Spinal cord (tissue), 10 donors: ENCODE measurements at places on chromosomes 1 and 21. TPM values are rescaled to one million over a fixed set of nuclear protein-coding genes. Genes with fewer than 3 reads are reported as not detected.
A peak's percentile ranks its signal among the peaks of the same experiment; 100 is the strongest.

DNA sequence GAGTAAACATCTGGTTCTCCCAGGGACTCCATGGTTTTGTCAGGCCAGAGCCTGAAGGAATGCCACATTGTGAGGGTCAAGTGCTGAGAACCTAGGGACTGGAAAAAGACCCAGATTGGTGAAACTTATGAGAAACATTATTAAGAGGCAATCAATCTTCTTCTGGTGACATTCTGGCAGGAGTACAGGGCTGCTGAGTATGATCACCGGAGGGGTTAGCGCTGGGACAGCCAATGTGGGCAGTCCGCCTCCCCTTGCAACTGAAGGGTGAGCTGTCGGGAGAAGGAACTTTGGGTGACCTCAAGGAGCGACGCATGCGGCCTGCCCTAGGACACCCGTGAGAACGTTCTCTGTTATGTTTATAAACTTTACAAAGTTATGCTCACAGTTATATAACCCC is 429.0 kb downstream of the LMO4 start:
- no peak overlapping the region for H3K27ac ChIP-seq
- H3K4me1 ChIP-seq: no peaks in the 10 kb centered on the region
- no peak overlapping the region for H3K4me3 ChIP-seq

DNA sequence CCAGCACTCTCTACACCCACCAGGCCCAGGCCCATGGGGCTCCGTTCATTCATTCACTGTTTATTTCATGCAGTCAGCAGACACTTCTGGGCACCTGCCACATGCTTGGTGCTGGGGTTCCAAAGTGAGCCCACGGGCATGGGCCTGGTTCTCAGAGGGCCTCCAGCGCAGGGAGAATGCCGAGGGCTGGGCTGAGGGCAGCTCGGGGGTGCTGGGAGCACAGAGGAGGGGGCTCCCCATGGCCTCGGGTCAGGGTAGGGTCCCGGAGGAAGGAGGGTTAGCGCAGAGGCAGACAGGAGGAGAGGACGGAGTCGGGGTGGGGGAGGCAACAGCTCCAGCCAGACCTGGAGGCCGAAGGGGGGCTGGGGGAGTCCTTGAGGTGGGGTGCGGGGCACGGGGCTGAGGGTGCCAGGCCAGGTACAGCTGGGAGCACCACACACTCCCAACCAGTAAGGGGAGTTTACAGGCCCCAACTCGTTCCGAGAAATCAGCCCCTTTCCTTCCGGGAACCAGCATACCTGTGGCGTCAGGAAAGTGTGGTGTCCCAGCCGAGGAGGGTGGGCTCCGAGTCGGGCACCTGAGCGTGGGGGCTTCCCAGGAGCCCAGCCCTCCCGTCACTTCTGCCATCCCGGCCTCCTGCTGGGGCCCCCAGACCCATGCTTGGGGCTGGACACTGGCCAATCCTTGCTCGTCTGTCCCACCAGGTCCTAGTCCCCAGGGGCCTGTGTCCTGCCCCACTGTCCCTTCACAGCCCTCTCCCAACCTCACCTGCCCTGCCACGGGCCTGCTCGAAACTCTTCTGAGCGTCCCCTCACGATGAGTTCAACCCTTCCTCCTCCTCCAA is 10.8 kb downstream of the ARHGEF16 start:
- peaks cover 35% of the 10 kb centered on the region for H3K4me1 ChIP-seq
- no peaks in the 10 kb centered on the region for H3K36me3 ChIP-seq
- no peak overlapping the region for H3K4me3 ChIP-seq
- H3K27me3 ChIP-seq: no peaks in the 10 kb centered on the region

DNA sequence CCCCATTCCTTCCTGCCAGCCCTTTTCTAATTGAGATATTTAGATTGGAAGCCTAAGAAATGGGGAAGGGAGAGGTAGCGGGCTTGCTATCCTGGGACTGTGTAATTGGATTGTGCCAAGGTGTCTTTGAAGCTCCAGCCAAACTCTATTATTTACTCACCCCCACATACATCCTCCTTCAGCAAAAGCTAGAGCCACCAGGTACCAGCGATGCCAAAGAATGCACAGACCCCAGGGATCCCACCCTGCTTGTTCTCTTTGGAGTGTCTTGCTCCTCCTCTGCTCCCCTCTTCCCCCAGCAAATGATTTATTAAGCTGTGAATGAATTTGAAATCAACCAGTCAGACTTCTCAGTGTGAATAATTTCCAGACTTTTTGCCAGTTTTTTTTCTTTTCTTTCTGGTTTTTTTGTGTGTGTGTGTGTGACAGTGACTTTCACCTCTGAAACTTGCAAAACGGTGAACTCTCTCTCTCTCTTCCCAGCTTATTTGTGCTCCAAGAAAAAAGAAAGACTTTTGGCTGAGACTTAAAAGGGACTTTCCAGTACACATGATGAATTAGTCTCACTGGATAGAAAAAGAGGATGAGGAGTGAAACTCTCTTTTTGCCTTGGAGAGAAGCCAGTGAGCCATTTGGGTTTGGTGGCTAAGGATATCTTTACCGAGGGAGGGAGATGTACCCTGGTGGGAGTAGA is 1.8 kb downstream of the VASH2 start:
- H3K4me1 ChIP-seq: peaks cover 20% of the 10 kb centered on the region
- H3K36me3 ChIP-seq: peaks cover 4% of the 10 kb centered on the region
- H3K27me3 ChIP-seq: peaks cover 5% of the 10 kb centered on the region
- no peak for DNase-seq

- no peaks in the 10 kb centered on the region for H3K36me3 ChIP-seq
- no peak for DNase-seq
- no peak overlapping the region for H3K27ac ChIP-seq
- no peaks in the 10 kb centered on the region for H3K27me3 ChIP-seq
Observed at GRCh38 chr21:37866027-37866426, 50.2 kb downstream of the KCNJ6 start.

GRCh38 chr1:99731384-99731783 is 35.1 kb downstream of the FRRS1 start:
- H3K36me3 ChIP-seq: no peaks in the 10 kb centered on the region
- H3K4me1 ChIP-seq: no peaks in the 10 kb centered on the region
- no peak overlapping the region for H3K4me3 ChIP-seq
- no peaks in the 10 kb centered on the region for H3K27me3 ChIP-seq
- DNase-seq: no peak
- no peak overlapping the region for H3K27ac ChIP-seq

GRCh38 chr1:42684139-42684538 is 1.9 kb downstream of the YBX1 start:
- H3K4me3 ChIP-seq: peak overlapping the region; percentile 92
- no peak for DNase-seq
- no peak overlapping the region for H3K27ac ChIP-seq
- no peaks in the 10 kb centered on the region for H3K36me3 ChIP-seq

GRCh38 chr1:190975827-190976226 is 498.2 kb upstream of the BRINP3 start:
- no peaks in the 10 kb centered on the region for H3K27me3 ChIP-seq
- no peak overlapping the region for H3K27ac ChIP-seq
- no peaks in the 10 kb centered on the region for H3K4me1 ChIP-seq

- H3K27ac ChIP-seq: no peak overlapping the region
- no peak for DNase-seq
- H3K36me3 ChIP-seq: no peaks in the 10 kb centered on the region
- no peak overlapping the region for H3K4me3 ChIP-seq
Observed at GRCh38 chr1:97603776-97604175, 317.1 kb downstream of the DPYD start.

DNA sequence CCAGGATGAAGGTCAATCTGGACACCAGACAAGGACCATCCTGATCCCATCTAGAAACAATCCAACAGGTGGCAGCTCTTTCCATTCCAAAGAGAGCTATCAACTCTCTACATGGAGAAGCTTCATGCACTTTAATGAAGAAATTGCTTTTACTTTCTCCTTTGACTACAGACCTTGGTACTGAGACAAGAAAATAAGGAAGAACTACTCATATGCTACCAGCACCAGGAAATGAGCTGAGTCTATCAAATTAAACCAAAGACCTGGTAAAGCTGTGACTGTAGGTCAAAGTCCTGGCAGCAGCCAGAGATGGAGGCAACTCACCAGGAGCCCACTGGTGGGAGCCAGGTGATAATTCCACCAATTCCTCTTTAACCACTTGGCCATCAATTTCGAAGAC is 64.3 kb upstream of the LRRC8B start:
- no peaks in the 10 kb centered on the region for H3K4me1 ChIP-seq
- H3K36me3 ChIP-seq: no peaks in the 10 kb centered on the region
- no peak overlapping the region for H3K4me3 ChIP-seq
- DNase-seq: no peak

- H3K27ac ChIP-seq: no peak overlapping the region
- no peak overlapping the region for H3K4me3 ChIP-seq
- H3K4me1 ChIP-seq: no peaks in the 10 kb centered on the region
- no peak for DNase-seq
- no peaks in the 10 kb centered on the region for H3K36me3 ChIP-seq
Observed at GRCh38 chr1:74811436-74812179, 78.7 kb downstream of the TYW3 start.

- no peaks in the 10 kb centered on the region for H3K4me1 ChIP-seq
- no peak overlapping the region for H3K4me3 ChIP-seq
- no peak for DNase-seq
- H3K27me3 ChIP-seq: no peaks in the 10 kb centered on the region
- H3K36me3 ChIP-seq: no peaks in the 10 kb centered on the region
- no peak overlapping the region for H3K27ac ChIP-seq
Observed at GRCh38 chr1:64790832-64791487, 46.1 kb downstream of the RAVER2 start.

GRCh38 chr1:243452092-243452491 is 196.3 kb downstream of the SDCCAG8 start:
- H3K27ac ChIP-seq: no peak overlapping the region
- H3K4me1 ChIP-seq: no peaks in the 10 kb centered on the region
- DNase-seq: no peak
- H3K36me3 ChIP-seq: no peaks in the 10 kb centered on the region

DNA sequence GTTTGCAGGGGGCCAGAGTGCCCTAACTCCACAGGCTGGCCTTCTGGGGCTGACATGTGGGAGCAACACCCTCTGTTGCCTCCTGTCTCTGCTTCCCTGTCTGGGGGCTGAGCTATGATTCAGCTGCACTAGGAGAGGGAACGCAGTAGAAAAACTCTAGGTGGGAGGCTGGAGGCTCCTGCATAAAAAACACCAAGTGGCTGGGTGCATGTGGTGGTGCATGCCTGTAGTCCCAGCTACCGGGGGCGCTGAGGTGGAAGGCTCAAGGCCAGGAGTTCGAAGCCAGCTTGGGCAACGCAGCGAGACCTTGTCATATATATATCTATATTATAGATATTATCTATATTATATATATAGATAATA is 5.6 kb downstream of the KIF17 start:
- H3K4me1 ChIP-seq: peaks cover 35% of the 10 kb centered on the region
- no peak for DNase-seq
- H3K27me3 ChIP-seq: peaks cover 3% of the 10 kb centered on the region
- no peak overlapping the region for H3K27ac ChIP-seq
- no peak overlapping the region for H3K4me3 ChIP-seq

DNA sequence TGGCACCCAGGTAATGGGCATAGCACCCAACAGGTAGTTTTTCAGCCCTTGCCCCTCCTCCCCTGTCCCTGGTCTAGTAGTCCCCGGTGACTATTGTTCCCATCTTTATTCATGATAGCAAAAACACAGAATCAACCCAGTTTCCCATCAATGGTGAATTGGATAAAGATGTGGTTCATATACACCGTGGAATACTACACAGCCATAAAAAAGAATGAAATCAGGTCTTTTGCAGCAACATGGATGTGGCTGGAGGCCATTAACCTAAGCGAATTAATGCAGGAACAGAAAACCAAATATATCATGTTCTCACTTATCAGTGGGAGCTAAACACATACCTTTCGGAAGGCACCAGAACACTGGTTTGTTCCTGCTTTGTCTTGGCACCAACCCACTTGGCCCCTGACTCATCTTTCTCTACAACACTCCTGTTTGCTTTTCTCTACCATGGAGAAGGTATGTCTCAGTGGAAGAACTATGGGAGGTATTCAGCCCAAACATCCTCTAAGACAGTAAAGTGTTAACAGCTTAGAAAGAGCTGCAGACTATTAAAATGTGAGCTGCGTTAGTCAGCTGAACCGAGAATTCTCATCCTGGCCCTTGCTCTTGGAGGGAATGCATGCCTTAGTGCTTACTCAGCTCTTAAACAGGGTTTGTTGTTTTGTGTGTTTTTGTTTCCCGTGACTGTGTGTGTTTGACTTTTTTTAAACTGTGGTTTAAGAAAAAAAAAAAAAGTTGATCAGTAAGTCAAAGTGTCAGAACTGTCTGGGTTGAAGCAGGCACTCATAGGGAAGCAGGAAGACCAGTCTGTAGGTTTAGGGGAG is 203.0 kb downstream of the TOMM20 start:
- H3K27me3 ChIP-seq: no peaks in the 10 kb centered on the region
- no peak overlapping the region for H3K4me3 ChIP-seq
- peak overlapping the region; percentile 63 for H3K27ac ChIP-seq
- DNase-seq: no peak
- no peaks in the 10 kb centered on the region for H3K36me3 ChIP-seq
- peaks cover 20% of the 10 kb centered on the region for H3K4me1 ChIP-seq

DNA sequence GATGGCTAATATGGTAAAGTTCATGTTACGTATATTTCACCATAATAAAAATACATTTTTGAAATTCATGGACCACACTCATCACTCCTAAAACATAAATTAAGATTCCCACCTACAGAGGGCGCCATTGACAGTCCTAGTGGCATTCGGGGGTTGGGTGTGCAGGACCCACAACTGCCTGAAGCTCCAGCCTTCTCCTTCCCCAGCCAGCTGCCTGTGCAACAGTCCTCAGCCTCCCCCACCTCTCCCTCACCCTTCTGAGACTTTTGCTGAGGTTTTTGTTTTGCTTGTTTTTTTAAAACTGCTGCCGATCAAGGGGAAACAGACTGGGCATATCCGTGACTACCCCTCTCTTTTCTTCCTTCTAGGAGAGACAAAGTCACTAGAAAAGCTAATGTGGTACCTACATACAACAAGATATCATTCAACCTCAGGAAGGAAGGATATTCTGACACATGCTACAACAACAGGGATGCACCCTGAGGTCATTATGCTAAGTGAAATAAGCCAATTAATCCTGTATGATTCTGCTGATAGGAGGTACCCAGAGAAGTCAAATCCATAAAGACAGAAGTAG is 9.2 kb upstream of the EVA1C start:
- no peak overlapping the region for H3K27ac ChIP-seq
- H3K27me3 ChIP-seq: peaks cover 3% of the 10 kb centered on the region
- H3K4me3 ChIP-seq: no peak overlapping the region
- H3K4me1 ChIP-seq: no peaks in the 10 kb centered on the region
- DNase-seq: no peak

GRCh38 chr1:7989762-7990428 is 28.4 kb downstream of the PARK7 start:
- DNase-seq: peak; percentile 26
- no peaks in the 10 kb centered on the region for H3K27me3 ChIP-seq
- no peaks in the 10 kb centered on the region for H3K4me1 ChIP-seq
- no peak overlapping the region for H3K27ac ChIP-seq
- no peak overlapping the region for H3K4me3 ChIP-seq

GRCh38 chr21:41029571-41029970 is 138.4 kb upstream of the BACE2 start:
- H3K27ac ChIP-seq: no peak overlapping the region
- H3K4me3 ChIP-seq: no peak overlapping the region
- H3K4me1 ChIP-seq: peaks cover 4% of the 10 kb centered on the region
- H3K27me3 ChIP-seq: no peaks in the 10 kb centered on the region

BRDT gene
- 0.10 TPM for total RNA-seq

KRTAP19-3 gene
- total RNA-seq: not detected

RPS27 gene
- total RNA-seq: 4,447 TPM

ASPM gene
- total RNA-seq: 18.3 TPM

C1QTNF12 gene
- 10.4 TPM for total RNA-seq

CDC73 gene
- 23.5 TPM for total RNA-seq

KCNE2 gene
- total RNA-seq: 1.0 TPM

GPR89A gene
- 48.1 TPM for total RNA-seq

LRRC8B gene
- total RNA-seq: 26.7 TPM
